ENCODE measurements at places on chromosomes 5 and 9. TPM values are rescaled to one million over a fixed set of nuclear protein-coding genes. Genes with fewer than 3 reads are reported as not detected.

HEMGN gene
- not detected for total RNA-seq

PLAC8L1 gene
- total RNA-seq: not detected

FOXI1 gene
- total RNA-seq: not detected

ERAP2 gene
- 7.0 TPM for total RNA-seq

MYMK gene
- not detected for total RNA-seq

ADAMTS6 gene
- total RNA-seq: 20.6 TPM

OTP gene
- total RNA-seq: not detected

IFNA21 gene
- not detected for total RNA-seq

HTR1A gene
- total RNA-seq: not detected

IFNB1 gene
- 0.13 TPM for total RNA-seq

KCNMB1 gene
- not detected for total RNA-seq
